ENCODE measurements at places on chromosomes 6 and 20.

DNA sequence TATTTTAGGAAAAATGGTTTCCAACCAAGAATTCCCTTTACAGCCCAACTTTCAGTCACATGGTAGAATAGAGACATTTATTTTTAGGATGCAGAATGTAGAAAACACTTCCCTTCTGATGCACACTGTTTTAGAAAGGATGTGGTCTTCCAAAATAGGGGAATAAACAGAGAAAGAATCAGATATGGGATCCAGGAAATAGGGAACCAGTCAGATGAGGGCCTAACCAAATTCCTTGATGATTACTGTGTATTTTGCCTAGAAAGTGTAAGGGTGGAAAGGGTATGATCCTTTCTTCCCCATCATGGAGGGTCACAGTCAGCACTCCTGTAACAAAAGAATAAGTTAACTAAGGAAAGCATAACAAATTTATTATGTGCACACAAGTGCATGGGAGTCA is 27.4 kb downstream of the SLX4IP start:
- no peak for DNase-seq

- DNase-seq: peak; percentile 80
Observed at GRCh38 chr20:50121858-50122271, 8.9 kb upstream of the UBE2V1 start.

DNA sequence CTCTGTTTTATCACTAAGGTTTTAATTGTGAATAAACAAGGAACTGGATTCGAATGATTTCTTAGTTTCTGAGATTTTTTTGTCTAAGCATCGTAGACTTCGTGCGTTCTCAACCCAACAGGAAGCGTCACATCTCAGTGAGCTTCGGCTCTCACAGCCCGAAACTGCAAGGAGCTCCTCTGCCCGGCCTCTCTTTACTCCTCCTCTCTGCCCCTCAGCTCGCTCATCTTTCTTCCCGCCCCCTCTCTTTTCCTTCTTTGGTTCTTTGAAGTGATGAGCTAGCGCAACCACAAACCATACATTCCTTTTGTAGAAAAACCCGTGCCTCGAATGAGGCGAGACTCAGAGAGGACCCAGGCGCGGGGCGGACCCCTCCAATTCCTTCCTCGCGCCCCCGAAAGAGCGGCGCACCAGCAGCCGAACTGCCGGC is 480 bp upstream of the NT5E start:
- peak; percentile 83 for DNase-seq

- DNase-seq: peak; percentile 73
Observed at GRCh38 chr6:129646642-129647041, 63.3 kb downstream of the ARHGAP18 start.

DNA sequence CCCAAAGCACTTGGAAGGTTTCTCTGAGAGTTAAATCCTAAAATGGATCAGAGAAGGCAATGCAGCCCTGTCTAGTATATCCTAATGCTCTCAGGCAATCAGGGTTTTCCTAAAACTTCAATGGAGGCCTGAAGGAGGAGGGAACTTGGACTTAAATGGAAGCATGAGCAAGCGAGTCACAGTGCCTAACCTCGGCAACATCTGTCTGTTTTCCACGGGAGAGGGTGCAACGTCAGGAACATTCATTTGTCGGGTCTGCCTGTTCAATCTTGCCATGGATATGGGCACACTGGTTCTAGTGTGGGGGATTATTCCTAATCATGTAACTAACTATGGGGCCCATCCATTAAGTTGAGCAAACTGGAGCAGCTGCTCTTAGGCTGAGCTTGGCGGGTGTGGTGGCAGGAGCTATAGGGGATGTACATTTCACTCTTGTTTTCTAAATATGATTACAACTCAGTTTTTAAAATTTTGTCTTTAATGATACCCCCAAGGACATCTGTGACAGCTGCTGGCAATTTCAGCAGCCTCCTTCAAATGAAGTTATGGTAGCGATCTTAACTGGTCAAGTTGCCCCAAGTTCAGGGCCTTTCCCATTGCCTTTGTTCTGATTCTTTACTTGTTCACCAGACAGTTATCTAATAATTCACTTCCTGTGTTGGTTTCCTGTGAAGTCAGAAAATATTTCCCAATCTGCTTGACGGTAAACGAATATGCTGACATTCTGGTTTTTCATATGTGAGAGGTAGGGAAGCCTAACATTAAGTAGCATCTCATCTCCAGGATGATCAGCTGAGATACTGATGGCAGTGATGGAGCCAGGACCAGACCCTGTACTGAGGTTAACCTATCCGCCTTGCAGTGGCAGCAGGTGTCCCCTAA is 21.6 kb downstream of the DSE start:
- peak; percentile 39 for DNase-seq
